ENCODE measurements at places on chromosomes 2 and 18.

- DNase-seq, result no peak
These were observed 86.1 kb downstream of the FARSB start for GRCh38 chr2:222569826-222570225.

- DNase-seq, result no peak
These were observed 19.5 kb upstream of the HES6 start for GRCh38 chr2:238259061-238260020.

DNA sequence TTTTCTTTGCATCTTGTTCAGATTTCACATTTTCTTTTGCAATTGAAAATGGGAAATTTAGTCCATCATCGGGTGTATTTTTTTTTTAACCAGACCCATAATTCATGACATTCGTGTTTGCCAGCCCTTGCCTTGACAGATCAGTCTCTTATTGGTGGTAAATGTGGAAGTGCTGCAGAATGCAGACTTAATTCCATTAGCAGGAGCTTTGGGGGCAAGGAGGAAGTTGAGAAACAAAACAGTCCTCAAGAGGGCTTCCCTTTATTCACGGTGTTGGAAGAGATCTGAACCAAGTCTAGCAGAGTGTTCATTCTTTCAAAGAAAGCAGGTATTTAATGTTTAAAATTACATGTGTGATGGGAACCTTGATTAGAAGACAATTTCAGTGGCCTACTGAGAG is 16.6 kb upstream of the RPE start:
- DNase-seq, result no peak

DNA sequence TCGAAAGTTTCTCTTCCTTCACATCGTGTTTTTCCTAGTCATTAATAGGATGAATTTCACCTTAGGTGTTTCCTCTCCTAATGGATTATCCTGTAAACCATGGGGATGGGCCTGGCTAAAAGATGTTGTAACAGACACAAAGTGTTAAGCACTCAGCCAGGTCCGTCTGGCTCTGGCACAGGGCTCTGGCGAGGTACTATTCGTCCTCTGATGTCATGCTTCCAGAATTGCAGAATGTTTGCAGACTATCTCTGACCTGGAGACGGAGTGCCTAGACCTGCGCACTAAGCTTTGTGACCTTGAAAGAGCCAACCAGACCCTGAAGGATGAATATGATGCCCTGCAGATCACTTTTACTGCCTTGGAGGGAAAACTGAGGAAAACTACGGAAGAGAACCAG is 13.2 kb downstream of the ATG16L1 start:
- DNase-seq, result no peak

DNA sequence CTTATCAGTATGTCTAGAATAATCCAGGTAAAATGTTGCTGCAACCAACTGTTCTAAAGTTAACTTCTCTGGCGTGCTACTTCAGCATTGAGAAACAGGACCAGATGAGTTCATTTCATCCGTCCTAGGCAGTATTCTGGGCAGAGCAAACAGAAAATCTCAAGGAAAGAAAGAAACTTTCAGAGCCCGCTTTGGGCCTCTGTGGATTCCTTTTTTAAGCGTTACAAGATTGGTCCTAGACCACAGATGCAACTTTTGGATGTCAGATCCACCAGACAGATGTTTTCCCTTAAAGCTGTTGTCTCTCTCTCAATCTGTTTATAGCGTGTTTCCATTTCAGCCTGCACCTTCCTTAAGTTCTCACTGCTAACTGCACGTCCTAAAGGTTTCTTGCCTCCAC is 75.0 kb downstream of the BCL2 start:
- no peak for DNase-seq

DNA sequence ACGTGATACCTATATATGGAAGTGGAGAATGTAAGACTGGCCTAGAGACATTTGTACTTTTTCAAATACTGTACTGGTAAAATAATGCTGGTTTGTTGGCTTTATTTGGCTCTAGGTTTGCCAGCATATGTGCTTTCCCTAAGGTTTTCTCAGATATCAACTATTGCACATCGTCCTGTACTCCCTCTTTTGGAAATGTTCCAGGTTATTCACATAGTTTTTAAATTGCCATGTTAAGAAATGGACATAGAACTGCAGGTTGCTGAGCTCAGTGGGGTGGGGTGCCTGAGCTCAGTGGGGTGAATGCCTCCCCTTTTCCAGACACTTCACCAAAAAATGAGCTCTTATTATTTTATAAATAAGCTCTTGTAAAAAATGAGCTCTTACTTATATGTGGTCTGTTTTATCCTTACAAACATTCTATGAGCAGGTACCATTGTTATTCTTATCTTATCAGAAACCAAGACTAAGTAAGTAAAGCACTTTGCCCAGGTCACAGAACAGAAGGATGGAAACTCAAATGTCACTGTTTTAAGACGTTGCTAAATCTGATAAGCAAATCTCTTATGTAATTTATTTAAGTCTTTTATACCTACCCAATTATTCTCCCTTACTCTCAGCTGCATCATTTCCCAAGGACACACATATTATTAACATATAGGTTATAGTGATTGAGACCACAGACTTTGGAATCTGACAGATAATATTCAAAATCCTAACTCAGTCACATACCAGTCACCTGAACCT is 99.0 kb downstream of the CPS1 start:
- DNase-seq, result no peak

- DNase-seq, result no peak
These were observed 2.4 kb downstream of the ITGA4 start for GRCh38 chr2:181459621-181460021.

Measured in stimulated activated CD8-positive, alpha-beta memory T cell treated with anti-CD3 and anti-CD28 coated beads, Interleukin-12 subunit alpha, Interleukin-12 subunit beta, amount 100 ng/mL, for 4 hours (primary cell).